Activated CD4-positive, alpha-beta T cell treated with anti-CD3 and anti-CD28 coated beads, Interleukin-2, amount 50 U/mL, for 4 hours (primary cell): ENCODE measurements at places on chromosomes 6 and 20.

GRCh38 chr20:54174457-54175175, 830 bp upstream of the CYP24A1 start:
- no peak for DNase-seq

DNA sequence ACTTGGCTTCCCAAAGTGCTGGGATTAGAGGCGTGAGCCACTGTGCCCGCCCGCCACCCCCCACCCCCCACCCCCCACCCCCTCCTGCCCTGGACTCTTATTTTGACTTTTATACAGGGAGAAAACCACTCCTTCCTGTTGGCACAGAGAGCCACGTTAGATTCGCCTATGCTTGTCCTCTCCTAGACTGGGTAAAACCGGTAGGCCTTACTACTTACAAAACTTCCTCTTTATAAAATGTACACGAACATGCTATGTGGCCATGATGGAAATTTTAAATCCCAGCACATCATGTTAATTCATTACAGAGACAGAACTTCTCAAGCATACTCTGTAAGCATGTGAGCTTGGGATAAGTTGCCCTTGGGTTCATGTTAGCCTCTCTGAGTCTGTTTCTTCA, 124.2 kb downstream of the SLC24A3 start:
- DNase-seq = no peak

GRCh38 chr20:22232923-22233322, 351.4 kb downstream of the FOXA2 start:
- no peak for DNase-seq

DNA sequence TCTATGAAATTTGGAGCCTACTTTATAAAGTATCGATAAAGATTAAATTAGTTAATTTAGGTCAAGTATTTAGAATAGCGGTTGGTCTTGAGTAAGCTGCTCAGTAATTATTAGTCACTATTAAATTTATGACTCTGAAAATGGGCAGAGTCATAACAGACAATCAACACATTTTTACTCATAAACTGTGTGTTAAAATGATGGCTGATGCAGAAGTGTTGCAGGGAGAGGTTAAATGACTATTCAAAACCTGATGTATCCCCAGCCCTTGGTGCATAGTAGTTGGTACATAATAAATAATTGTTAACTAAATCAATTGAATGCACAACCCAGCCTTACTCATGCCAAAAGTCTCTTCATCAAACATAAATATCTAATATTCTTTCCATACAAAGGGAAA, 30.6 kb downstream of the HIVEP2 start:
- no peak for DNase-seq

DNA sequence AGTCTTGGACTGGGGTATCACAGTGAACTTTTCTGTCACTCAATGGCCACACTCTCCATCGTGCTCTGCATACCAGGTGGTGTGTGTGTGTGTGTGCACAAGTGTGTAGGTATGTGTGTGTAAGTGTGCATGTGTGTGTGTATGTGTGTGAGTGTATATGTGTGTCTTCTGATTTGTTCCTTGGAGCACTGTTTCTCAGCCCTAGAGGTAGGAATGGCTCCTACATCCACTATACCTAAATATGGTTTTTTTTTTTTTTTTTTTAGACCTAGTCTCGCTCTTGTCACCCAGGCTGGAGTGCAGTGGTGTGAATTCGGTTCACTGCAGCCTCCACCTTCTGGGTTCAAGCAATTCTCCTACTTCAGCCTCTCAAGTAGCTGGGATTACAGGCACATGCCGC, 236.6 kb downstream of the PHF3 start:
- no peak for DNase-seq

DNA sequence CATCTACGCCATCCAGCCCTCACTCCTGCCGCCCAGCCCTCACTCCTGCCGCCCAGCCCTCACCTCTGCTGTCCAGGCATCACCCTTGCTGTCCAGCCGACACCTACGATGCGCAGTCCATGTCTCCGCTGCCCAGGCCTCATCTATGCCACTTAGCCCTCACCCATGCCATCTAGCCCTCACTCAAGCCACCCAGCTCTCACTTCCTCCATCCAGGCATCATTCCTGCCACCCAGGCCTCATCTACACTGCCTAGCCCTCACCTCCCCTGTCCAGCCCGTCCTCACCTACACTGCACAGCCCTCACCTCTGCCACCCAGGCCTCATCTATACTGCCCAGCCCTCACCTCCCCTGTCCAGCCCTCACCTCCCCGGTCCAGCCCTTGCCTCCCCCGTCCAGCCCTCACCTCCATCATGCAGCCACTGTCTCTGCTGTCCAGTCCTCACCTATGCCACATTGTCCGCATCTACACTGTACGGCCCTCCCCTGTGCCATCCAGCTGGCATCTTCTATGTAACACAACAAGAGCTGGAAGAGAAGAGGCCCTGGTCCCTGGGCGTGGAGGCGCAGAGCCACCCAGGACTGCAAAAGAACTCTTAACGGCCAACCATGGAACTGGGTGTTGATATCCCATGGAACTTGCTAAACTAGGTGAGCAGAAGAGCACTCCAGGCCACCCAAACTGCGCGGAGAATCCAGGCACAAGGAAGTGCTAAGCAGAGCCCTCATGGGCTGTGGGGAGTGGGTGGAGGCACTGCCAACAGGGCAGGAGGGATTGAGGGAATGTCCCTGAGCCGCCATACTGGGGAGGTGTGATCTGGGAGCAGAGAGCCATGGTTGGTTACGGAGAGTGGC, 31.0 kb downstream of the RNASET2 start:
- DNase-seq = no peak

- no peak for DNase-seq
Observed at GRCh38 chr6:155406801-155407200, 48.8 kb downstream of the NOX3 start.

GRCh38 chr6:43254138-43254817, 11.0 kb downstream of the TTBK1 start:
- no peak for DNase-seq

- DNase-seq = no peak
Observed at GRCh38 chr20:26276554-26277210, 580.0 kb upstream of the ZNF337 start.

DNA sequence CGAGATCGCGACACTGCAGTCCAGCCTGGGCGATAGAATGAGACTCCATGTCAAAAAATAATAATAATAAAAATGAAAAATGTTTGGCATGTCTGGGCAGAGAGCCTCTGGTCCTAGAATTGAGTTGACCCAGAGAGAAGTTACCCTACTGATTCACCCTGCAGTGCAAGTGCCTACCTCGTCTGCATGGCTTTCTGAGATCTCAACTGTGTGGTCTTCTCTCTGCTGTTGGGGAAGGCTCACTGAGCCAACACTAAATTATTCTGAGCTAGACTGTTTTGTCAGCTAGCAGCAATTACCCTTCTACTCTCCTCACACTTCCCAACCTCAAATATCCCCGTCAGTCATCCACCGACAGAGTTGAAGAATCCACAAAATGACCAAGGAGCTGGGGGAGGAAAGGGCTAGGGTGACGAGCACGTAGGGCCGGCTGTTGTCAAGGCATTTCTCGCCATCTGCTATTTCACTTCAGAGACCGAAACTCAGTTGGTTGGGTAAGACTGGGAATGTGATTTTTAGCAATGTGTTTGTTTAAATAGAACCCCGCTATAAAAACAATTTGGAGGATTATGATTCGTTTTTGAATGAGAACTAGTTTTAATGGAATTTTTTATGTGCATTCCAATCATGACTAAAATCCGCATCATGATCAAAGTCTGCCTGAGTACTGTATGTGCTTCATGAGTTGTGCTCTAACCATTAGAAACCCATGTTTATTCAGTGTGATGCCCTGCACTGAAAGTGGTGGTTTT, 9.4 kb downstream of the MAS1 start:
- DNase-seq = no peak

DNA sequence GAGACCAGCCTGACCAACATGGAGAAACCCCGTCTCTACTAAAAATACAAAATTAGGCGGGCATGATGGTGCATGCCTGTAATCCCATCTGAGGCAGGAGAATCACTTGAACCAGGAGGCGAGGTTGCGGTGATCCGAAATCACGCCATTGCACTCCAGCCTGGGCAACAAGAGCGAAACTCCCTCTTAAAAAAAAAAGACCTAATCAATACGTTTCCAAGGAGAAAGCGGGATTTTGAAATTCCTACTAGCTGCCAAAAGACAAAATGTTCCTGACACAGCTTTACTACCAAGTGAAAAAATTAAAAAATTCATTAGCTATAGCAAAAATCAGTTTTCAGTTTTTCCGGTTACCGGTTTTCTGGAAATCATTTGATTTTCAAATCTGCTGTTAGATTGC, 129.3 kb downstream of the SCAF8 start:
- no peak for DNase-seq

DNA sequence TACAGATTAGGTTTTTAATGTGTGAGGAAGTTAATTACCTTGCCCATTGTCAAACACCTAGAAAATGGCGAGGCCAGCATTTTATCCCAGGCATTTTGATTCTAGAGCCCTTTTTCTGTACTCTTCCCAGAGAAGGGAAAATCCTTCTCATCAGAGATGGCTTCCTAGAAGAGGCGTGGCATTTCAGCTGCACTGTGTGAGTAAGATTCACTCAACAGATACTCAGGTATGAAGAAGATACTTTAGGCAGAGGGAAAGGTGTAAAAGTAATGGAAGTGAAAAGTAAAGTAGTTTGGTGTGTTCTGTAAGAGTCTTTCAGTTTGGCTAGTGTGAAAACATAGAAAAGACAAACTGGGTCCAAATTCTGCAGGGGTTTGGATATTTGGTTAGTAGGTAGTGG, 113.8 kb downstream of the MAP3K4 start:
- DNase-seq = no peak

DNA sequence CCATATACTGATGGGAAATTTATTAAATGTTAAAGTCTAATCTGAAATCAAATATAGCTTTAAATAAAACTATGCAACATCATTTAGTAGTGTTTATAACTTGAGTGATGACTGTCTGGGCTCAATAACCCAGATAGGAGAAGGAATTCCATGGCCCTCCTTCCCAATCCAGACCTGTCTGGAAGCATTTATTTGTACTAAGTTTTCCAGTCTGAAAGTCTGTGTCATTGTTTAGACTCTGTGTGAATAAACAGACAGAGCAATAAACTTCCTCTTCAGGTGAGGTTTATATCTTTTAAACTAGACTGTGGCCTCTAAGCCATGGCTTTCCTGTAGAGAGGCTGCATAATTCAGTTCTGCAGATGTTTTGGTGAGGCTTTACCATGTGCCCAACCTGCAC, 176.4 kb downstream of the SOX4 start:
- no peak for DNase-seq

- DNase-seq = no peak
Observed at GRCh38 chr6:91865889-91866288, 1279.0 kb upstream of the MAP3K7 start.

GRCh38 chr6:55812509-55812908, 62.9 kb downstream of the BMP5 start:
- DNase-seq = no peak

- DNase-seq = no peak
Observed at GRCh38 chr20:58028123-58028522, 200.3 kb downstream of the ANKRD60 start.

- no peak for DNase-seq
Observed at GRCh38 chr20:53678990-53679596, 85.5 kb upstream of the ZNF217 start.

GRCh38 chr6:119119989-119120388, 41.5 kb upstream of the FAM184A start:
- no peak for DNase-seq

DNA sequence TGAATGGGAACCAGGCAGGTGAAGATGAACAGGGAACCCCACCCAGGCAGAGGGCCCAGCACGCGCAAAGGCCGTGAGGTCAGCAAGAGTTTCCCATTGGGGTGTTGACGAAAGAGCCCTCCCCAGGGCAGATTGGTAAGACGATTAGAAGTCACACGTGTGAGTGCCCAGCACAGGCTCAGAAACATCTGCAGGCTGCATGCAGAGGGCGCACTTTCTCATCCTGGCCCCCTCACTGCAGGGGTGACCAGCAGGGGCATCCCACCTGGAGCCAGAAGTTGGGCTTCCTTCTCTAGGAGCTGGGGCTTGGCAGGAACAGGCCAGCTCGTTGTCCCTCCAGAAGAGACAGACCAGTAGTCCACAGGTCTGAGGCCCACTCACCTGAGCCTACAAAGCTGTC, 38.4 kb downstream of the VSTM2L start:
- DNase-seq = no peak

GRCh38 chr6:144019929-144020328, 11.9 kb upstream of the PLAGL1 start:
- no peak for DNase-seq

- DNase-seq = peak; percentile 89
Observed at GRCh38 chr6:81753711-81754577, 1.5 kb upstream of the TENT5A start.

DNA sequence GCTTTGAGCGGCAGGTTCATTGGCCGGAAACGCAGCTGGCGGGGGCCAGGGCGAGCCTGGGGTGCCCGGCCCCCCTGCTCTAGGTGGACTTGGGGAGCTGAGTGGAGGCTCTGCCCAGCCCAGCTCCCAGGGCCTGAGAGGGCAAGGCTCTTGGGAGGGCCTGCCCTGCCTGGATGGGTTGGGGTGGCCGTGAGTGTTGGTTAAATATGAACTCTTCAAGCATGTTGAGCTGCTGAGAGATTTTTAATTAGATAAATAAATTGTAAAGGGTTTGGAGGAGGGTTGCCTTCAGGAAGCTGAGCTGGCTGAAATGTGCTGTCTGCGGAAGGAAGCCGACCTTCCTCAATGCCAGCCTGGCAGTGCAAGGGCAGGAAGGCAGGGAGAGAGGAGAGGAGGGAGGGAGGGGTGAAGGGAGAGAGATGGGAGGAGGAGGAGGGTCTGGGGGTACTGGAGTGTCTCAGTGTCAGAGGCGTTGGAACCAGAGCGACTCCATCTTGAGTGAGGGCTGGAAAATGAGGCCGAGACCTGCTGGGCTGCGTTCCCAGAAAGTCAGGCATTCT, 39.4 kb upstream of the PMEPA1 start:
- DNase-seq = no peak
